SJSA1 (cell line): ENCODE measurements at places on chromosomes 12 and 14. TPM values are rescaled to one million over a fixed set of nuclear protein-coding genes. Genes with fewer than 3 reads are reported as not detected.

CLEC9A gene
- not detected in 2 replicates for total RNA-seq

GRCh38 chr12:22287776-22288621, 46.5 kb downstream of the ST8SIA1 start:
- DNase-seq, result no peak

- no peak for DNase-seq
Measured at GRCh38 chr12:119419381-119419780, 84.9 kb downstream of the CCDC60 start.

DNA sequence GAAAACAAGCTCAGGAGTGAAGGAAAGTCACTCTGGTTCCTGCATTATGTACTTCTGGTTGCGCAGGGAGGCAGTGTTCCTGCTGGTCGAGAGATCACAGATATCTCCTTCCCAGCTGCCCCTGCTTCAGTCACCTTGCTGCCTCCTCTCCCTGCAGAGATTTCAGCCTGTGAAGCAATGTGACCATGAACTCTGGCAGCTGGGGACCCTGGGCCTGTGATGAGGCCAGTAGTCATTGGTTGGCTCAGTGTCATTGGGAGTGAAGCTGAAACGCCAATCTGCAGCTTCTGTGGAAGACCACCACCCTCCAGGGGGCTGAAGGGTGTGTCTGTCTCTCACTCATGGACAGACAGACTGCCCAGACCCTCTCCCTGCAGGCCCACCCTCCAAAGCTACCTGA, 45.0 kb downstream of the PLEKHD1 start:
- no peak for DNase-seq

- DNase-seq, result no peak
Measured at GRCh38 chr12:54185919-54186318, 2.9 kb downstream of the SMUG1 start.
